Effector CD8-positive, alpha-beta T cell (primary cell): ENCODE measurements at places on chromosomes 11 and 22.

GRCh38 chr11:133600306-133600705, 68.0 kb upstream of the OPCML start:
- no peak for DNase-seq

GRCh38 chr11:72890881-72891280, 76.7 kb downstream of the ATG16L2 start:
- no peak for DNase-seq

GRCh38 chr11:33874910-33875490, 16.9 kb downstream of the LMO2 start:
- DNase-seq: no peak

DNA sequence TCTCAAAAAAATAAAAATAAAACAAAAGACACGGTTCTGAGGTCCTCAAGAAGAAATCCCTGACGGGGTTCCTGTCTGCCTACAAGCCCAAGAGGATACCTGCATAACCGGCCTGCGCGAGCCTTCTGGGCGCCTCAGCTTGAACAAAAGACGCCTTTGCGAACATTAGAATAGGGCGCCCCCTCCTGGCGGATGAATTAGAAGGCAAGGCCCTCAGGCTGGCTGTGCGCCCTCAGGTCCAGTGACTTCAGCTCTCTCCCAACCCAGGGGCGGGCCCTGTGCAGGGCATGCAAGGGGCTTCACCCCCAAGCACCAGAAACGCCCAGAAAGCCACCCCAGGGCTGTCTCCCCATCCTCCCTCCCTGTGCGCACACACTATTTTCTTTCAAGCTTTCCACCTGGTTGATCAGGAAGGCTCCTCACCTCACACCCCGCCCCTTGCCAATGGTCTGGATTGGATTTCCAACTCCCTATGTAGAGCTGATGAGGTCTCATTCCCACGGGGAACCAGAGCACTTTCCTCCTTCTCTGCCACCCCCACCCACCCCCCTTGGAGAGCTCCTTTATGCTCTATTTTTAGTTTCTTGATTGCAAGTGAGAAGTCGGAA, 273.3 kb downstream of the BUD13 start:
- DNase-seq: no peak

DNA sequence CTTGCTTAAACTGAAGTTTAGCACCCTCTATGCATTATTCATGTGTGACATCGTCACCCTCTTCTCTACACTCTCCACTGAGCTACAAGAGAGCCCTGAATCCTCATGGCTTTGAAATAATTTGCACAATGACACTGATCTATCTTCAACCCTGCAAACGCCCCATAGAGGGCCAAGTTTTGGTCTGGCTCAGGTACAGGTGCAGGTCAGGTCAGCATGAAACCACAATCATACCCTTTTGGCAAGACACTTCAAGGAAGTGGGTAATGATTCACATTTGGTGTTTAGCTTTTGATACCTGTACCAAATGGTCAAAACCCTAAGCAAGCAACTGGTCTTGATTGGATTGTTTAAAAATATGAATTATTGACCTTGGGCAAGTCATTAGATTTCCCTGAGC, 122.2 kb upstream of the CADM1 start:
- DNase-seq: no peak

DNA sequence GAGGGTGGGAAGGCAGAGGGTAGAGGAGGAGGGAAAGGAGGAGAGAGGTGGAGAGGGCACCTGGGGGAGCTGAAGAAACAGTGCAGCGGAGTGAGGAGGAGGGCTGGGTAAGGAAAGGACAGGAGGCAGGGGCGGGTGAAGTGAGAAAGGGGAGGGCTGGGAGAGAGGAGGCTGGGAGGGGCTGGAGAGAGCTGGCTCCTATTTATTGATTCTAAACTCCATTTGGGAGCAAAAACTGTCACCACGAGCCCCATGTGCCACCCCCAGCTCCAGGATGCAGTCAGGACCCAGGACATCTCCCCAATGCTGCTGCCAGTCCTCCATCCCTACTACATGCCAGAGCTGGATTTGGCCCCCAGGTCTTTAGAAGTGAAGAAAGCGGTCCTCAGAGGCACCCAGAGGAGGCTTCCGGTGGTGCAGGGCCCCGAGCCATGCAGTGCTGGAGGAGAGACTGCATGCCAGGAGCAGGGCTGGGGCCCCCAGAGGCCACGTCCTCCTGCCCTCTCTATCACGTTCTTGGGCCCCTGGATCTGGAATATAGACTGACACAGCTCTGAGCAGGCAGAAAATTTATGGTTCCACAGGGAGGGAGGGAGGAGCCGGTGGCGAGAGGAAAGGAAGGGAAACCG, 53.7 kb downstream of the SLC22A12 start:
- DNase-seq: no peak

- no peak for DNase-seq
Measured at GRCh38 chr11:75583718-75584658, 21.9 kb downstream of the SERPINH1 start.

DNA sequence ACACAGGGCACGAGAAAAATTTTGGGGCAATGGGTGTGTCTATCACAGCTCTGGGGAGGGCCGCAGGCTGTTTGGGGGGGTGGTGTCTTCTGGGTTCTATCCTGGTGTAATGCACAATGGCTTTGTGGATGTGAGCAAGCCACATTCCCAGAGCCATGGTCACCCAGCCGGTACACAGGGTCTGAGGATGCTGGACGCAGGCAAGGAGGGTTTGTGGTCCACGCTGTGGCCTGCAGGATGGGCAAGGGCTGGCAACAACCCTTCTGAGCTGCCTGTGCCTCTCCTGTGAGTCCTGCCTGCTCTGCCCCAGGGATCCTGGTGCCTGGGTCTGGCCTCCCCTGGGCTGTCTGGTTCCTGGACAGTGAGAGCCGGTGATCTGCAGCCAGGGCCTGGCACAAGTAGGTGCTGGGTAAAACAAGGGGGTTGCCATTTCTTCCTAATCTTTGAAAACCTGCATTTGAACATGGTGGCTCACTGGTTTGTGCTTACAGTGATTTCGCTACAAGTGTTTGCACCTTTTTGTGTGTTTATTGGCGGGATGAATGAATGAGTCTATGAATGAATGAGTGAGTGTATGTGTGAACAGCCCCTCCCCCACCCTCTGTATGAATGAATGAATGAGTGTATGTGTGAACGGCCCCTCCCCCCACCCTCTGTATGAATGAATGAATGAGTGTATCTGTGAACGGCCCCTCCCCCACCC, 4.4 kb upstream of the MRPL23 start:
- DNase-seq: no peak

DNA sequence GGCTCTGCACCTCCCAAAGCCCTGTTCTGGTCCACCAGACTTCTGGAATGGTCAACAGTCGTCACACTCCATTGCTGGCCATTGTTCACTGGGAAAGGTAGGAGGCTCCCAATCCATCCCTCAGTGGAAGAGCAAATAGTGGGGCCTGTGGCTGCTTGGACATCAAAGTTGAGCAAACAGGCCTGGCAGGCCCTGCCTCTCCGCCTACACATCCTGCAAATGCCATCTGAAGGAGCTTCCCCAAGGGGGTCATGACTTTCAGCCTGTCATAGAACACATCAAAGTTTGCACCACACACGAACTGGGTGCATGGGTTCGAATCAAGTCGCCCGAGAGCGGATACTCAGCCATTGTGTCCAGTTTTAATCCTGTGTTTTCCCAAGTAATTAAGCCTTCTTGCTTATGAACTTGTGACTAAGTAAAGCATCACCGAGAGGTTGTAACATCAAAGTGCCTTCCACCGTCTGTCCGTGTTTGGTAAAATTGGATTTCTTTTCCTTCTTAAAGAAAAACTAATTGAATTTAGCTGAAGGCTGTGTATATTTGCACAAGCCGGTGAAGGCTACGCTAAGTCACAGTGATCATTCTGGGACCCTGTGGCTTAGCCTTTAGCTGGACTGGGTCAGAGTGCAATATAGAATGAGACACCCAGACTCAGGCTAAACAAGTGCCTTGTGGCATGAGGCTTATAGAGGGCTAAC, 36.1 kb downstream of the CLPB start:
- no peak for DNase-seq

- no peak for DNase-seq
Measured at GRCh38 chr22:30695351-30695851, 727 bp downstream of the OSBP2 start.

DNA sequence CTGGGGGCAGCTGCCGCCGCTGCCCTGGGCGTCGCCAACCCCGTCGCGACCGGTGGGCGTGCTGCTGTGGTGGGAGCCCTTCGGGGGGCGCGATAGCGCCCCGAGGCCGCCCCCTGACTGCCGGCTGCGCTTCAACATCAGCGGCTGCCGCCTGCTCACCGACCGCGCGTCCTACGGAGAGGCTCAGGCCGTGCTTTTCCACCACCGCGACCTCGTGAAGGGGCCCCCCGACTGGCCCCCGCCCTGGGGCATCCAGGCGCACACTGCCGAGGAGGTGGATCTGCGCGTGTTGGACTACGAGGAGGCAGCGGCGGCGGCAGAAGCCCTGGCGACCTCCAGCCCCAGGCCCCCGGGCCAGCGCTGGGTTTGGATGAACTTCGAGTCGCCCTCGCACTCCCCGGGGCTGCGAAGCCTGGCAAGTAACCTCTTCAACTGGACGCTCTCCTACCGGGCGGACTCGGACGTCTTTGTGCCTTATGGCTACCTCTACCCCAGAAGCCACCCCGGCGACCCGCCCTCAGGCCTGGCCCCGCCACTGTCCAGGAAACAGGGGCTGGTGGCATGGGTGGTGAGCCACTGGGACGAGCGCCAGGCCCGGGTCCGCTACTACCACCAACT, 1.0 kb downstream of the FUT4 start:
- DNase-seq: no peak

DNA sequence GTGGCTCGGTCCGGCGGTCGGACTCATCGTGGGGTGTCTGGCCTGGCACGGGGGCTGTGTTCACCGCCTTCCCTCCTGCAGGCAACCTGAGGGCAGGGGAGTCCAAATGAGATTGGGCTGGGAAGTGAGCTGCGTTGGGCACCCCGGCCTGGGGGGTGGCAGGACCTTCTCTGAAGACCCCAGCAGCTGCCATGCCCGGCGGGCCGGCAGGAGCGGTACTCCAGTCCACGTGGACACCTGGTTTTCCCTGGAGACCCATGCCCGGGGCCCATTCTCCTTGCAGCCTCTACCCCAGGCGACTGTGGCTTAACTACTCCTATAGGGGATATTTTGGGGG, 24.5 kb downstream of the LRRC10B start:
- DNase-seq: no peak

GRCh38 chr11:111502611-111503010, 9.6 kb downstream of the BTG4 start:
- DNase-seq: no peak

DNA sequence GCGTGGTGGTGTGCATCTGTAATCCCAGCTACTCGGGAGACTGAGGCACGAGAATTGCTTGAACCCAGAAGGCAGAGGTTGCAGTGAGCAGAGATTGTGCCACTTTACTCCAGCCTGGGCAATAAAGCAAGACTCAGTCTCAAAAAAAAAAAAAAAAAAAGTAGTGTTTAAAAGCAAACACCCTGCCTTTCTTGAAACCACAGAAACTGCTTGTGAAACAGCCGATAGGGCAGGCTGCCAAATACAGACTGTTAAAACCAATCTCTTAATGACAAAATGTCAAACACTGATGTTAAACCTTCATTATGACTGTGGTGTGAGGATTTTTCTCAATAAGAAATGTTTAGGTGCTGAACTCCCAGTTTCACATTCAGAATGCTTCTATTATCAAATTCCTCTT, 27.3 kb downstream of the MARK2 start:
- peak; percentile 37 for DNase-seq

DNA sequence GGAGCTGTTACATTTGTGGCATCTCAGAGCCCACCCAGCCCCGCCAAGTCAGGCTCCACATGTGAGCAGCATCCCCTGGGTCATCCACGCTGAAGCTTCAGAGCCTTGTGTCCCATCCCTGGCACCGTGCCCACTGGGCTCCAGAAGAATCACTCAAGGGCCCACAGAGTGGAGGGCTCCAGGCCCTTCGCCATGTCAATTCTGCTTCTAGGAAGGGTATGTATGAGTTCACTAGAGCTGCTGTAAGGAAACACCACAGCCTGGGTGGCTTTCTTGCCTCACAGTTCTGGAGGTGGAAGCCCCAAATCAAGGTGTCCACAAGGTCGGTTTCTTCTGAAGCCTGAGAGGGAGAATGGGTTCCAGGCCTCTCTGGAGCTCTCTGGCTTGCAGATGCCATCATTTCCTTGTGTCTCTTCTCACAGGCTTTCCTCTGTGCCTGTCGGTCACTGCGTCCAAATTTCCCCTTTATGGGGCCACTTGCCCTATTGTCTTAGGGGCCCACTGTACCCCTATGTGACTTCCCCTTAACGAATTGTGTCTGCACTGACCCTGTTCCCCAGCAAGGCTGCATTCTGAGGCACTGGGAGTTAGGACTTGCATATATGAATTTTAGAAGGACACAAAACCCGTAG, 1476.0 kb downstream of the TBC1D22A start:
- DNase-seq: no peak

GRCh38 chr22:42202669-42203068, 67.8 kb downstream of the TCF20 start:
- no peak for DNase-seq

DNA sequence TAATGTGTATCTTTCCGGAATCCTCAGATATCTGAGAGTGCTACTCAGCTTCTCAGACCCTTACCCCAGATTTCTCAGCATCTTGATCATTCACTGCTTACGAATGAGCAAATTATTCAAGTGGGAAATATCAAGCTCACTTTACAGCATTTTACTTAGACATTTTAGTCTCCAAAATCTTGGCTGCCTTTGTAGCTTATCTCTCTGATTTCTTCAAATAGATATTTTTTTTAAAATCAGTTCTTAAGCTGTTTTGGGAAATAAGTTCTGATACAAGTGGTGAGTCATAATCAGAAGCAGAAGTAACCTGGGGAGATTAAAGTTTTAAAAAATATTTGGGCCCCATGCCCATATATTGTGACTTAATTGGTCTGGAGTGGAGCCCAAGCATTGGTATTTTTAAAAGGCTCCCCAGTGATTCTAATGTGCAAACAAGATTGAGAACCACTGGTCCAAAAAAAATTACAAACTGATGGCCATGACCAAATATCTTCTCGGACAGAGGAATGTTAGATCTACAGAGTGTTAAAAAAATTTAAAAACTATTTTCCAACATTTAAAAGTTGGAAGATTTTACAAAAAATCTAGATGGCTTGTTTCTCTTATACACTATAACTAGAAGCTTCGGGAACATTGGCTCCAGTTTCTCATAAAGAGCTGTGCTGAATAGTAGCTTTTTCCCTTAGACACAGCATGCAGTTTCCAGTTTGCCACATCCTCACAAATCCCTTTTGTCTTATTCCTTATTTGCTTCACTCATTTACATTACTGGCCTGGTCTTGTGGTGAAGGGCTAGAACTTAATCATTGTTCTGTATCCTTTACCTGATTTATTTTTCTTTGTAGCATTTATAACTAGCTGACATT, 87.8 kb upstream of the BMAL1 start:
- no peak for DNase-seq

DNA sequence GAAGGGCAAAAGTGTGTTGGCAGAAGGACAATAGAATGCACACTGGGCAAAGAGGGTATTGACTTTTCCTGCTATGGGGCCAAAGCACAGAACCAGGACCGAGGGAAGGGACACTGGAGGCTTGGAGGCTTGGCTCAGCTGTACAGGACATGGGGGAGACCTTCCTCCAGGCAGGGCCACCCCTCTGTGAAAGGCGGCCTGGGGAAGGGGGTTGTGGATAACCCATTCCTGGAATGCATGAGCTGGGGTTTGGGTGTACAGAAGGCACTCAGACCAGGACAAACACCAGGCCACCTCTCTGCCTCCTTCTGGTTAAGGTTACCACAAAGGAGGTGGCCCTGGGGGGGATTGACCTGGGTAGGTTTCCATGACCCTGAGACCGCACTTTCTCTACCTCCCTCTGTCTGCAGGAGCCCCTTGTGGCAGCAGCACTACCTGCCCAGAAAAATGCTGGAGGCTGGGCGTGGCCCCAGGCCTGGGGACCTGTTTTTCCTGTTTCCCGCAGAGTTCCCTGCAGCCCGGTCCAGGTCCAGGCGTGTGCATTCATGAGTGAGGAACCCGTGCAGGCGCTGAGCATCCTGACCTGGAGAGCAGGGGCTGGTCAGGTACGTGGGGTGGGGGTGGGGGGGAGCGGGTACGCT, 9.6 kb downstream of the P2RY2 start:
- no peak for DNase-seq
